ENCODE measurements at places on chromosomes 6 and 20.

GRCh38 chr6:133710826-133711225 lies 178.1 kb upstream of the TCF21 start:
- no peak for DNase-seq

DNA sequence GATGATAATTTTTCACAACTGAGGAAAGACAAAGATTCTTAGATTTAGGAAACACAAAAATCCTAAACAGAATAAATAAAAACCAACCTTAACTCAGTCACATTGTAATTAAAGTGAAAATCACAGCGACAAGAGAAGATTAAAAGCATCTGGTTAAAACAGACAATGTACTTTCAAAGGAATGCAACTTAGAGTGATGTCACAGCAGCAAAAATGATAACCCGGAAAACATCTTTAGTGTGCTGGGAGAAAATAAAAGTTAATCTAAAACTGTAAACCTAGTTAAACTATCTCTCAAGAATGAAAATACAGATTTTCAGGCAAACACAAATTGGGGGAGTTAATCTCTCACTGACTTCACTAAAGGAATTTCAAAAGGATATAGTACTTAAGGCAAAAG lies 76.8 kb upstream of the OGFRL1 start:
- no peak for DNase-seq

GRCh38 chr6:36249536-36249935 lies 20.3 kb upstream of the PNPLA1 start:
- no peak for DNase-seq

GRCh38 chr20:33301192-33301930 lies 18.3 kb downstream of the BPIFB1 start:
- DNase-seq = no peak

- no peak for DNase-seq
Observed at GRCh38 chr20:53080969-53081871, 109.1 kb downstream of the TSHZ2 start.

- DNase-seq = no peak
Observed at GRCh38 chr6:19086480-19086879, 699.3 kb downstream of the RNF144B start.

- DNase-seq = no peak
Observed at GRCh38 chr20:2780948-2781347, 19.5 kb downstream of the CPXM1 start.

DNA sequence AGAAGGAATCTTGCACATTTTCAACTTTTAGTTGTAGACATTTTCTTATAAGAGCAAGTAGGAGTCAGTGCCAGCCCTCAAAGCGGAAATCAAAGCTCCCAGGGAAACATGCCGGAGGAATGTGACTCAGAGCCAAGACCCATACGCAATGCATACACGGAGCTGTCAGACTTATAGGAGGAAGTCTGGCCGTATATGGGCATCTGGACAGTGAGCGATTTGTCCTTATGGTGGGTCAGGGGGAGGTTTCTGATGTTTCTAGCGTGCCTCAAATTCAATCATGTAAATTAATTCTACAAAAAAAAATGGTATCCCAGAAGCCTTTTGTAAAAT lies 3.6 kb upstream of the CCN2 start:
- peak; percentile 87 for DNase-seq

- DNase-seq = no peak
Observed at GRCh38 chr6:167528239-167528638, 203.4 kb downstream of the TTLL2 start.

- no peak for DNase-seq
Observed at GRCh38 chr20:14126856-14127255, 131.5 kb downstream of the MACROD2 start.
